ENCODE measurements at places on chromosomes 5 and 9.

DNA sequence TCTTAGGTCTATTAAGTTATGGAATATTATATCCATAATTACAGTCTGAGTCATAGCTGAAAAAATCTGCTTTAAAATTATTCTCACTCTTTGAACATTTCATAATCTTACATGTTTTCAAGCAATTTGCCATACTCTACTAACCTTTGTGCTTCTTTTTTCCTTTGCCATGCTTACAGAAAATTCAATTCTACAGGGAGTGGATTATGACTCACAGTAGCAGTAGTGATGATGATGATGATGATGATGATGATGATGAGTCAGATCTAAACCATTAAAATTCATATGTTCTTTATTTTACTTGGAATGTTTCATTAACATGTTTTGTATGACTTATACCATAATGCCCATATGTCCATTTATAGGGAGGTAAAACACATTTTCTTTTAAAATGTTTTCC, 207.1 kb downstream of the VPS13A start:
- peak; percentile 65 for DNase-seq

- DNase-seq: peak; percentile 15
Observed at GRCh38 chr9:2027543-2028160, 12.5 kb downstream of the SMARCA2 start.

DNA sequence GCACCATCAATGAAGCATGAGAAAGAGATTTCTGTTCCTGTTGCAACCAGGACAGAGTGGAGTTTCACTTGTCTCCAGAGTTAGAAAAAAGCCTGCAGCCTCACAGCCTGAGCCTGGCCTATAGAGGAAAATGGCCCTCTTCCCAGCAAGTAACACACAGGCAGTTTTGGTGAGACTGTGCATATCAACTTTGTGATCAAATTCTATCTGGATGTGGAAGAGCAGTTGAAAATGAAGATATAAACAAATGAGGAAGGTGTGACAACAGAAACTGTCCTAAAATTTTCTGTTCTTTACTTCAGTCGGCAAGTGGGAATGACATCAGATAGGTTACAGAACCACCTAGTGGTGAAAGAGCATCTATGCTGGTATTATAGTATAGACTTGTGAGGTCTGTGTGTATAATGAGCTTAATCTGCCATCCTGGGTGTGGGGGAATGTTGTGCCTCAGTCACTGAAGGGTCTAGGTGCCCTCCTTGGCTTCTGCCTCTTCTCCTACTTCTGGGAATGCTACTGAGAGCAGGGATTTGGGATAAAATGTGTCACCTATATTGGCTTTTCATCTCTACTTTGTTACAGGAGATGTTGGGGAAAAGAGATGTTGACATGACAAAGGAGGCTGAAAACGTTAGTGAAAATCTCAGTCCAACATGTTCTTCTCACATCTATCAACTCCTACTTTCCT, 28.2 kb downstream of the YIPF5 start:
- peak; percentile 82 for DNase-seq

GRCh38 chr9:1747417-1747967, 267.7 kb upstream of the SMARCA2 start:
- no peak for DNase-seq

- DNase-seq: peak; percentile 78
Observed at GRCh38 chr5:114361724-114362196, at the start of gene KCNN2. Gene KCNN2 (plus strand): TSS chr5:114362070. CDS start chr5:114362140, 70 bp downstream.

Measured in adipocyte (in vitro differentiated cells).